Gastrocnemius medialis (tissue), 4 donors: ENCODE measurements at places on chromosomes 5 and 9. TPM values are rescaled to one million over a fixed set of nuclear protein-coding genes. Genes with fewer than 3 reads are reported as not detected.

IPO11 gene
- total RNA-seq = 21.4 TPM

STX17 gene
- total RNA-seq = 29.7 TPM

FOXI1 gene
- not detected for total RNA-seq

C5orf63 gene
- total RNA-seq = 3.5 TPM

- no peak overlapping the region for H3K4me3 ChIP-seq
- no peaks in the 10 kb centered on the region for H3K4me1 ChIP-seq
- H3K36me3 ChIP-seq = no peaks in the 10 kb centered on the region
- H3K27ac ChIP-seq = no peak overlapping the region
- DNase-seq = no peak
Observed at GRCh38 chr9:126638571-126639132, 24.9 kb downstream of the LMX1B start.

DNA sequence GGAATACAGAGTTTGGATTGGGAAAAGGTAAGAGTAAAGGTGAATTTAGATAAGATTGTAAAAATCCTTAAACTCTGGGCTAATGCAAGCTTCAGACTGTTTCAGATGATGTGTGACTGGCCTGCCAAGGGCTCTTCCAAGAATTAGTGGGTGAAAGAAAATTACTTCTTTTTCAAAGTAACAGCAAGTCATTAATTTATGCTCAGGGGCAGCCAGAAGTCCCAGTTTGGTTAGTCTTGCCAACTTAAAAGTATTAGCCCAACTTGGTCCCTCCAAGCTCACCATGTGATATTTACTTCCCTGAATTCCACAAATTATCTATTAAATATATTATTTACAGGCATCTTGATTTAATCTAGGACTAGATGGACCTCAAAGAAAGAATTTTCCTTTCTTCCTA lies 947.8 kb downstream of the NR2F1-AS1 start:
- H3K27me3 ChIP-seq = no peaks in the 10 kb centered on the region
- no peak overlapping the region for H3K27ac ChIP-seq
- H3K36me3 ChIP-seq = no peaks in the 10 kb centered on the region
- H3K4me3 ChIP-seq = no peak overlapping the region

GRCh38 chr5:132459983-132460838 lies 30.4 kb downstream of the IRF1 start:
- peak overlapping the region; percentile 95 for H3K27ac ChIP-seq
- H3K36me3 ChIP-seq = no peaks in the 10 kb centered on the region
- no peaks in the 10 kb centered on the region for H3K27me3 ChIP-seq
- peak; percentile 92 for DNase-seq

DNA sequence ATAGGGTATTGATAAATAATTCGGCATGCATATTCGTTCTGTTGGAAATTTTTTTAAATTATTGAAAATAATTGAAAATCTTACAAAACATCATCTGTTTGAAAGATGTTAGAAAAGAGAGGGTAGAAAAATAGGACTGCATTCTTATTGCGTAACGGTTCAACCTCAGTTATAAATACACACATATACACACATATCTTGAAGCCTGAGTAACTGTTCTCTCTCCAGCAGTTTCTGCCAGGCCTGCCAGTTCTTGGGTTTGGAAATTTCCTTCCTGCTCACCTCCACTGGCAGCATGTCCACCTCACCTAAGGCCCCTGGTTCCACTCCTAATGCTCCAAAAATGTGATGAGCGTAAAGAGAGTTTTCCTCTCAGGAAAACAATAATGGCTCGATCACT lies 9.1 kb downstream of the SPATA31E1 start:
- DNase-seq = no peak
- H3K27me3 ChIP-seq = no peaks in the 10 kb centered on the region
- no peaks in the 10 kb centered on the region for H3K36me3 ChIP-seq
- H3K4me1 ChIP-seq = no peaks in the 10 kb centered on the region

DNA sequence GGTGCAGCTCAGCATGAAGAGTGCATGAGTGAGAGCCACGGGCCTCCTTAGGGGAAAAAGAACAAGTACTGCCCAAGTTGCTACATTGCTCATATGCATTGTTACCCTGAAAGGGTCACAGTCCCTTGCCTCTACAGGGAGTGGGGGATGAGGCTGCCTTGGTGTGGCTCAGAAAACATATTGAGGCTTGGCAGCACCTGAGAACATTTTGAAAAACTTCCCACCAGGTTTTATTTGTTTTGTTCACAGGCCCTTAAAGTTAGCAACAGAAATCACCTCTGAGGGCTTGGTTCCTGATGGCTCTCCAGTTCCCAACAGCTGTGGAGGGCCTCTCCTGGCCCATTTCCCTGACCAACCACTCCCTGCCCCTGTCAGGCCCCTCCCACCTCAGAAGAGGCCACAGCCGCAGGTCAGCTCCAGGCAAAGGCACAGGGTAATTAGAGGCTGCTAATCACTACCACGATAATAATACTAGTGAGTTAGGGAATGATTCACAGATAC lies 90.7 kb upstream of the ADRA1B start:
- no peaks in the 10 kb centered on the region for H3K27me3 ChIP-seq
- H3K27ac ChIP-seq = peak overlapping the region; percentile 77
- H3K36me3 ChIP-seq = no peaks in the 10 kb centered on the region

DNA sequence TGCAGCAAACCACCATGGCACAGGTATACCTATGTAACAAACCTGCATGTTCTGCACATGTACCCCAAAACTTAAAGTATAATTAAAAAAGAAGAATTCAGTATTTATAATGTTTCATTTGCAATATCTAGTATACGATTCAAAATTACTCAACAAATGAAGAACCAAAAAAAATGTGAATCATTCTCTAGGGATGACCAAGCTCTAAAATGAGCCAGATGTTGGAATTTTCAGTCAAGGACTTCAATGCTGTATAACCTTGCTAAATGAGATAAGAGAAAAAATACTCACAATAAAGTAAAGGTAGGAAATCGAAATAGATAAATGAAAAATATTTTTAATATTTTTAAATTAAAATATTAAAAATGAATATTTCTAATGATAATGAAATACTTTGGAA lies 108.7 kb upstream of the ADRA1B start:
- H3K4me3 ChIP-seq = no peak overlapping the region
- H3K27ac ChIP-seq = no peak overlapping the region
- DNase-seq = no peak
- no peaks in the 10 kb centered on the region for H3K4me1 ChIP-seq

GRCh38 chr9:130922893-130923610 lies 16.0 kb downstream of the FIBCD1 start:
- H3K27me3 ChIP-seq = peaks cover 22% of the 10 kb centered on the region
- no peaks in the 10 kb centered on the region for H3K4me1 ChIP-seq
- H3K36me3 ChIP-seq = no peaks in the 10 kb centered on the region
- no peak for DNase-seq
- no peak overlapping the region for H3K4me3 ChIP-seq

GRCh38 chr9:5191985-5192384 lies 6.5 kb upstream of the INSL6 start:
- no peaks in the 10 kb centered on the region for H3K4me1 ChIP-seq
- no peaks in the 10 kb centered on the region for H3K36me3 ChIP-seq
- H3K27me3 ChIP-seq = no peaks in the 10 kb centered on the region
- no peak overlapping the region for H3K27ac ChIP-seq
- no peak overlapping the region for H3K4me3 ChIP-seq

DNA sequence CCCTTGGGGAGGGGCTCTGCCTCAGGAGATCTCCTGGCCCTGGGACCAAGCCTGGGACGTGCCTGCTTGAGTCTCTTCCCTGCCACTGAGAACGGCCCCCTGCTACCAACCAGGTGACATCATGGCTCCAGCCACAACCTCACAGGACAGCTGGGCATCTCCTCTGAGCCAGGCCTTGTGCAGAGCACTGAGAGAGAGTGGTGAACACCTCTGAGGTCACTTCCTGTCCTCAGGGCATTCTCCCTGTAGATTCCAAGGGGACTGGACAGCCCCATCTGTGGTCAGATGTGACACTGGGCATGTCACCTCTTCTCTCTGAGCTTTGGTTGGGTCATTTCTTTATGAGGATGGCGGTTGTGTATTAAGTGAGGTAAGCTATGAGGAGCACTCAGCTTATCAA lies 172.0 kb downstream of the MELK start:
- no peak for DNase-seq
- no peaks in the 10 kb centered on the region for H3K4me1 ChIP-seq
- H3K27me3 ChIP-seq = peaks cover 10% of the 10 kb centered on the region
- H3K4me3 ChIP-seq = no peak overlapping the region

- H3K4me1 ChIP-seq = peaks cover 39% of the 10 kb centered on the region
- H3K27ac ChIP-seq = no peak overlapping the region
- H3K4me3 ChIP-seq = no peak overlapping the region
Observed at GRCh38 chr9:124370896-124371582, 44.2 kb downstream of the PSMB7 start.

DNA sequence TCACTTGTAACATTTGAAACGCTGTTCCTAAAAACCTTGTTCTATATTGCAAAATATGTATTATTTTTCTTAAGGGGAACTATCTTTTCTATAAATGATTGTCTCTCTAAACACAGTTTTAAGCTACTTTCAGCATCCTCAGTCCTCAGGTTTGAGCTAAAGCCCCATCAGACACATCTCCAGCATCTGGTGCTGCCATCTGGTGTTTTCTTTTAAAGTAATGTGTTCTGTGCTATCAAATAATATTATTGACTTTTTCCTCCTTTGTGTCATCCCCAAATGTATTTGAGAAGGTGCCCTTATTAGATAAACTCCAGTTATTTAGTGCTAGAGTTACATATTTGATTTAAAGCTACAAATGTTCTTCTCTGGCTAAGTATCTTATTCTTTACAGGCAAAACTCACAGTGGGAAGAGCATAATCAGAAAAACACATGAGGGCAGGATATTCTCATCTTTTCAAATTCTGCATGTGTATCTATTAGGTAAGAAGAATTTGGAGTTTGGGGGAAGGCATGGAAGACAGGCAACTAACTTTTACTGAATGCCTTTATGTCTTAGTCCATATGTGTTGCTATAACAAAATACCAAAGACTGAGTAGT lies 27.5 kb downstream of the ZNF474 start:
- no peaks in the 10 kb centered on the region for H3K4me1 ChIP-seq
- no peaks in the 10 kb centered on the region for H3K36me3 ChIP-seq
- no peak overlapping the region for H3K4me3 ChIP-seq
- H3K27me3 ChIP-seq = no peaks in the 10 kb centered on the region
